ENCODE measurements at places on chromosomes 16 and 17. TPM values are rescaled to one million over a fixed set of nuclear protein-coding genes. Genes with fewer than 3 reads are reported as not detected.

NGFR gene
- total RNA-seq = 0.26 TPM

TEX19 gene
- total RNA-seq = not detected

GDPD3 gene
- 1.5 TPM for total RNA-seq

CFAP119 gene
- total RNA-seq = 5.2 TPM

PIK3R6 gene
- not detected for total RNA-seq
